ENCODE measurements at places on chromosomes 7 and 10.

DNA sequence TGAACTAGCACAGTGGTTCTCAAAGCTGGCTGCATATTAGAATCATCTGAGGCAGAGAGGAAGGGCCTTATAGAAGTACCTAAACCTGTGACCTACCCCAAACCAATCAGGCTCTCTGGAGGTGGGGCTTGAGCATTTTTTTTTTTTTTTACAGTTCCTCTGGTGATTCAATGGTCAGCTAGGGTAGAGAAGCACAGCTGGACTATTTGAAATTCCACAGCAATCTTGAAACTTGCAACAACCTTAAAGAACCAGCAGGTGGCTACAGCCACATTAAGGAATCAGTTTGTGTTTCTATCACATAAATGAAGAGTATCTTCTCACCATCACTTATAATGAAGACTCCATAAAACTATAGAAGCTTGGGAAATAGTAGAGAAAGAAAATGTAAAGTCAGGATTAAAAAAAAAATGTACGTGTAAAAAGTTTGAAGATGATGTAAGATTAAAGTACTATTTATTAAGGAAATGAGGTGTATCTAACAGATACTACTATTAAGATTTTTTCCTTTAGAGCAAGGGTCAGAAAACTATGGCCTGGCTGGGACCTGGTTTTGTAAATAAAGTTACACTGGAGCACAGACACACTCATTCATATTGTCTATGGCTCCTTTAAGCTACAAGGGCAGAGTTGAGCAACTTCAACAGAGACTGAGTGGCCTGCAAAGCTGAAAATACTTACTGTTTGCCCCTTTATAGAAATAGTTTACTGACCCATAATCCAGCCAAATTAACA is 3.8 kb downstream of the RTKN2 start:
- peak; percentile 32 for DNase-seq

GRCh38 chr10:123912871-123913270 is 21.3 kb upstream of the CPXM2 start:
- DNase-seq = no peak

DNA sequence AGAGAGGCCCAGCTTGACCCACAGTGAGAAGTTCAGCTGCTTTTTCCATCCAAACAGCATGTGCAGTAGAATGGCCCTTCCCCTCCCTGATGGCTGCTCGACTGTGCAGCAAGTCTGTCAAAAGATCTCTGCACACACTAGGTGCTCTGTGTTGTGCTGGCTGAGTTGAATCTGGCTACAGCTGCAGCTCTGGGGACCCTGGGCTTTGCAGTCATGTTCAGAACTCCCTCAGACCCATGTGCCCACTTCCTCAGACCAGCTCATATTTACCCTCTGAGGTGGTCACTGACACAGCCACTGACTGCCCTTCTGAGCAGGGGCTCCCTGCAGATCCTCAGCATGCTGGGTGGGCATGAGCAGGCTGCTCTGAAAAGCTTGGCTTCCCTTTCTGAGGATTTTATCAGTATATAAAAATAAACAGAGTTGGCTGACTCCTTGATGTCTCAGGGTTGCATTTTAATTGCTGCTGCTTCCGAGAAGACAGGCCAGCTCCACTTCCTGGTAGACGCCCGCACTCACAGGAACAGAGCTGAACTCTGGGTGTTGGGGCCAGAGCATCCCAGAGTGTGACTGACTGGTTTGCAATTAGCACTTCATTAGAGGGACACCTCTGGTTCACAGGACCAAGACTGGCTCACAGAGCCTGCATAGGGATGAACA is 507.9 kb downstream of the RPS24 start:
- DNase-seq = peak; percentile 91

DNA sequence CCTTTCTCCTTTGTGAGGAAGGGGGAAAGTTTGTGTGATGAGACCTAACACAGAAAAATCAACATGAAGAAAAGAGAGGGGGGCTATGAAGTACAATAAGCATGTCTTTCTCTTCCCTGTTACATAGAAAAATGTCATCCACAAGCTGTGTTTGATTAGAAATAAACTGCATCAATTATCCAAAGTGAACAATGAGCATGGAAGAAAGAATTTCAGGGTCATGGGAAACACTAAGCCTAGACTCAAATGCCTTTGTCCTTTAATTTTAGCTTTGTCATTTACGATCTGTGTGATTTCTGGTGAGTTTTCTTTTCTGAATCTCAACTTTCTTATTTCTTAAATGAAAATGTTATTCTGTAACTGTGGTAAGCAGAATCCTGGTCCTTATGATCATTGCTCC is 121.0 kb downstream of the GNAI1 start:
- no peak for DNase-seq

DNA sequence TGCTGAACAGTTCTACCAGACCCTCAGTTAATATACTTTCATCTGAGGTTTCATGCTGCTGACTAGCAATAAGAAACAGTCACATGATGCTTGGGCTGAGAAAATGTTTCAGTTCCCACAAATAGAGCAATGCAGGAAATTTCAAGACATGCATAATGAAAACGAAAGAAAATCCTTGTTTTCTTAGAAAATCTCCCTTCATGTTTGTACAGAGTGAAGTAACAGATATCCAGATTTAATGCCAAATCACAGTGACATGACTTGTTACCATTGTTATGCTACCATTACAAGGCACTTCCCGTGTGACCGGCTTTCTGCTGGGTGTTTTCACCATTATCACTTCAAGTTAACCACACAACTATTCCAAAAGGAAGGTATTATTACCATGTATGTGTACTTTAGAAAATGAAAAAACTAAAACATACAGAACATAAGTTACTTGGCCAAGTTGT is 121.7 kb downstream of the DOCK4 start:
- DNase-seq = no peak

DNA sequence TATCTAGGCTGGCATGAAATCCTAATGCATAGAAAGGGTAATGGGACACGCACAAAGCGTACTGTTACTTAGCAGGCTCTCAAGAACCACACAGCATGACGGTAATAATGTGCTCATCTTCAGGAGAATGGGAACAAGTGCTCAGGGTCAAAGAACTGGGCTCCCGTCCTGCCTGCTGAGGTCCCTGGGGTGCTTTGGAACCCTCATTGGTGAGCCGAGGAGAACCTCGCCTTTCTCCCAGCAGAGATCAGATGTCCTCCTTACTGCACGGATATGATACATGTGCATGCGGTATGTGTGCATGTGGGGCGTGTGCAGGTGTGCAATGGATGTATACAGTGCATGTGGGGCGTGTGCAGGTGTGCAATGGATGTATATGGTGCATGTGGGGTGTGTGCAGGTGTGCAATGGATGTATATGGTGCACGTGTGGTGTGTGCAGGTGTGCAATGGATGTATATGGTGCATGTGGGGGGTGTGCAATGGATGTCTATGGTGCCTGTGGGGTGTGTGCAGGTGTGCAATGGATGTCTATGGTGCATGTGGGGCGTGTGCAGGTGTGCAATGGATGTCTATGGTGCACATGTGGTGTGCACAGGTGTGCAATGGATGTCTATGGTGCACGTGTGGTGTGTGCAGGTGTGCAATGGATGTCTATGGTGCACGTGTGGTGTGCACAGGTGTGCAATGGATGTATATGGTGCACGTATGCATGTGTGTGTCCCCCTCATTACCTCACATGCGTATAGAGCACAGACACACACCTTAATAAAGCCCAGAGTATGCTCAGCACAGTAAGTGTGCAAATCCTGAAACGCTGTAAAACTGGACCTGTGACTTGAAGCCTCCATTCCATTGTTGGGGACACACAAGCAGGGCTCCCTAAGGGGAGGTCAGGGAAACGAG is 336.3 kb downstream of the PTPRN2 start:
- no peak for DNase-seq

GRCh38 chr7:148492157-148492860 is 98.3 kb upstream of the C7orf33 start:
- DNase-seq = no peak

DNA sequence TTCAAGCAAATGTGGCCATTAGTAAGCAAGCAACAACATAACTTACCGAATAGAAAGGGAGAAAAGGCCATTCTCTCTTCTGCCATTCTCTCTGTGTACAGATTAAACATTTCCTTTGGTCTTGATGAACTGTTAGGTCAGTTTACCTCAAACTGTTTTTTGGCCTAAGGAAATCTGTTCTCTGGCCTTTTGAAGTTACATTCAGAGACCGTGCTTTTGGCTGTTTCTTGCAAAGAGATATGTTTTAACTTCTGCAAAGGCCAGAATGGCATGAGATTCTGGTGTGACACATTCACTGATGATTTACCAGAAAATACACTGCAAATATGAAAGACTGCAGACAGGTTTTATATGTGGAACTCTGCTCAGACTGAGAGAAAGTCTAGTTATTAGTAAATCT is 22.2 kb downstream of the AHR start:
- DNase-seq = no peak

GRCh38 chr7:132501956-132502355 is 74.3 kb downstream of the PLXNA4 start:
- no peak for DNase-seq

GRCh38 chr10:88066319-88066718 is 202.9 kb downstream of the PTEN start:
- no peak for DNase-seq

DNA sequence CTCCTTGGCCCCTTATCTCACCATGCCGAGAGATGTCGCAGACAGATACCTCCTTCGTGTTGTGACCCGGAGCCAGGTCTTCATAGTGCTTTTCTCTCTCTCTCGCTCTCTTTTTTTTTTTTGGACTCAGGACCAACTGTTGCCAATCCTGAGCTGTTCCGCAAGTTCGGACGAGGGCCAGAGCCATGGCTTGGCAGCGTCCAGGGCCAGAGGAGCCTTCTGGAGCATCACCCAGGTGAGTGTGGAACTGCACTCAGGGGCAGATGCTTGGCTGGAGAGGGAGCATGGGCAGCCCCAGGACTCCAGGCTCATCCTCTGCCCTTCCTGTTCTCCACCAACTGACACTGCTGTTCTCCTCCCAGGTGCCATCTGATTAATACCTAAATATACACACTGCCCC is 7.8 kb downstream of the ZNF862 start:
- no peak for DNase-seq

- DNase-seq = no peak
These were observed 507.4 kb upstream of the PODXL start for GRCh38 chr7:132063800-132064199.

GRCh38 chr10:73413108-73413527 is 740 bp downstream of the ANXA7 start:
- no peak for DNase-seq

- DNase-seq = no peak
These were observed 8.6 kb upstream of the ADARB2 start for GRCh38 chr10:1745780-1746456.

- no peak for DNase-seq
These were observed 62.0 kb downstream of the SUFU start for GRCh38 chr10:102565793-102566192.

DNA sequence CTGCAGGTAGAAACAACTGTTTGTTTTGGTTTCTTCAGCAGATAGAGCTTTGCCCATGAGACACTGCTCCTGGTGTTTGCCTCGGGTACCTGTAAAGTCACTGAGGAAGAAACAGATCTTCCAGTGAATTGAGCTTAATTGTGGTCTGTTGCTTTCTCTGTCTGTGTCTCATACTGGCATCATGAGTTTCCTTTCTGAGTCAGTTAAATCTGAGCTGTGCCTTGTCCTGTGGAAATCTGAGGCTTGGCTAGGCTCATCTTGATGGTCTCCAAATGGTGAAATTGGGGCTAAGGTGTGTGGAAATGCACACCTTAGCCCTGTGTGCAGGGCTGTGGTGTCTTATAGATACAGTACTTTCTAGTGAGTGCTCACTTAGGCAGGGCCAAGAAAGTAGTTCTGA is 67.4 kb downstream of the GBF1 start:
- DNase-seq = no peak

DNA sequence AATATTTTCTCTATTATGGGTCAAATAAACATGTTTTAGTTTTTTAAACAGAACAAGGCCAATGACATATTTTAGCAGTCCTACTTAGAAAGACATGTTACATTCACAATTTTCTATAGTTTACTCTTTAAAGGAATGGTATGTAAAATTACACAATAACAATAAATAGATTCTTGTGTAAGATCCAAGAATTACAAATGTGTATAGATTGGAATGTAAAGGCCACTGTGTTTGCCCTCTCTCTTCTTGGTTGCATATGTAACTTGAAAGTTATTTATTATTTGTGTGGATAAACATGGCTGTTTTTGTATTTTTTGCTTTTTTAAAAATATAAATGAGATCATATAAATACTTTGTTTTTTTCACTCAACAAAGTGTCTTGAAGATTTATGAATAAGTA is 979.3 kb upstream of the CELF2 start:
- no peak for DNase-seq

DNA sequence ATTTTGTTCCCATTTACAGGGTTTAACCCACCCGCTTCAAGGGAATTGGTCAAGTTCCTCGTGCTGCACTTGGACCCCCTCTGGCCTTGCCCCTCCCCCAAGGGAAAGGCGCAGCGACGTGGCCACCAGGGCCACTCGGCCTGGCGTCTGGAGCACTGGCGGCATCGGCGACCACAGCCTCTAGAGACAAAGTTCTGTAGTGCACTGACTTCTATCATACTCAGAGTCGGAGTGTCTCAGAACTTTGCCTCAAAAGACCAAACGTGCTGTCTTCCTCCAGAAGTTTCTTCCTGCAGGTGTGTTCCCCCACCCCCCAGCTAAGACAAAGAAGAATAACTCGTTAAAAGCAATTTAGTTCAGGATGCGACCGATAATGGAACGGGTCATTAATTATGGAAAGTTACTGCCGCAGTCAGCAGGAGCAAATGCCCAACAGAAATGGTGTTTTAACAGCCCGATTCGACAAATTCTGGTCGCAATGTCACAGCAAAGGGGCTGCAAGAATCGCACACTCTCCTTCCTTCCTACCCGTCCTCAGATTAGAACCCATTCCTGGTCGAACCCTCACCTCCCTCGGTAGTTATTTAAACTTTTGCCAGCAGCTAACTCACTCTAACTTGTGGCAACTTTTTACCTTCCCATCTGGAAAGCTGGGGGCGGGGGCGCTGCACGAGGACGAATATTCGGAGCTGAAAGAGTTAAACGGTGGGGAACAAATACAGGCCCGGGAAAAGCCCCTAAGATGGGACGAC is 202.1 kb upstream of the NFE2L3 start:
- peak; percentile 14 for DNase-seq

DNA sequence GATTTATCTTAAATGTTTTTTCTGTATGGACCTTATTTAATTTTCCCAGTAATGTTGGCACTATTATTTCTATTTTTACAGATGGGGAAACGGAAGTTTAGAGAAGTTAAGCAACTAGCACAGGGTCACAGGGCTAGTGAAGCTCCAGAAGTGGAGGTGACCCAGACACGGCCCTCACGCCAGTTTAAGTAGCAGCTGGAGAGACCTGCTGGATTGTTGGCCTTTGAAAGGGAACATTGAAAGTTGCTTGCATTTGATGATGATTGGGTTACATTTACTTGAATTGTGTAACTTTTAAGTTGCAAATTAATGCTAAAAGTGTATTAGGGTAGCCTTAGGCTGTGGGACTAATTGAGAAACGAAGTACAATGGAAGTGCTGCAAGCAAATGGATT is 25.6 kb downstream of the CDK14 start:
- DNase-seq = no peak

DNA sequence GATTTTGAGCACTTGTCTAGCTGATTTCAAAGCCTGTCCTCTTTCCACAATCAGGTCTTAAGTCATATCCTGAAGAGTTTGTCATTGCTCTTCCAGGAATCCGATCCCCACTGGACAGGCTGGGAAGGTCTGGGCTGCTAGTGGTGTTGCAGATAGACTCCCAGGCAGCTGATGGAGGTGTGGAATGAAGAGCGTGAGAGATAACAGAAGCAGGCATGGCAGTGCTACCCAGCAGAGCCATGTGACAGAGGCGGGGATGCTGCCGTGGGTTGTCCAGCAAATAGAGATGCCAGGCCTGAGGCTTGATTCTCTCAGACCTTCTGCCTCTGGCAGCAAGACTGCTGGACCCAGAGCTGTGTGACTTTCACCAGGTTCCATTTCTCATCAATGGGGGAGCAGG is 116.5 kb upstream of the EEPD1 start:
- DNase-seq = no peak

GRCh38 chr7:111873963-111874690 is 311.8 kb upstream of the IMMP2L start:
- DNase-seq = no peak
